Stimulated activated CD4-positive, alpha-beta T cell treated with anti-CD3 and anti-CD28 coated beads, Interleukin-4, amount 100 ng/mL, for 24 hours (primary cell): ENCODE measurements at places on chromosomes 3 and 15.

DNA sequence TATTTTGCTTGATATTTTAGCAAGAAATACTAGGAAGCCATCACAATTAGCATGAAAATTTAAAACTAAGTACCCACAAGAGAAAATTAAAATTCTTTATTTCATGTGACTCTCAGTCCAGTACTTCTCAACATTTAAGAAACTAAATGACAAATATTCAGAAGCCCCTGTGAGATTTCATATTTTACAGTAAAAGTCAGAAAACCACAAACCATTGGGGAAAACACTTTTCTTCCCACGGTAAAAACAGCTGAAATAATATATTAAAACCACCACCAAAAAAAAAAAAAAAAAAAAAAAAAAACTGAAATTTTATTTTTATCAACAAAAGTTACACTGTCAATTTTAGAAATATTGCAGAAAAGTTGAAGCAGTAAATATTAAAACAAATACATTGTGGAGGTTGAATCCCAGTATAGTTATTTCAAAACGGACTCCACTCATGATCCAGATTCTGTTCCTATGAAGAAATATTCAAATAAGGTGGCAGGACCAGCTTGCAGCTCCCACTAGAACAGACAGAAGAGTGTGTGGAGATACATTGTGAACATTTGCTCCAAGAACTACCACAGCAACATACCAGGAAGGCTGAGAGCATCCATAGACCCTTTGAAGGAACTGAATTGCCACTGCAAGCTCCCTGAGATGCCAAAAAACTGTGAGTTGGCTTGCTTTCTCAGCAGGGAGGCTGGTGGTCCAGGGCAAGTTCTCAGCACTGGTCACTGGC, 308.2 kb downstream of the CTNNB1 start:
- DNase-seq = no peak

DNA sequence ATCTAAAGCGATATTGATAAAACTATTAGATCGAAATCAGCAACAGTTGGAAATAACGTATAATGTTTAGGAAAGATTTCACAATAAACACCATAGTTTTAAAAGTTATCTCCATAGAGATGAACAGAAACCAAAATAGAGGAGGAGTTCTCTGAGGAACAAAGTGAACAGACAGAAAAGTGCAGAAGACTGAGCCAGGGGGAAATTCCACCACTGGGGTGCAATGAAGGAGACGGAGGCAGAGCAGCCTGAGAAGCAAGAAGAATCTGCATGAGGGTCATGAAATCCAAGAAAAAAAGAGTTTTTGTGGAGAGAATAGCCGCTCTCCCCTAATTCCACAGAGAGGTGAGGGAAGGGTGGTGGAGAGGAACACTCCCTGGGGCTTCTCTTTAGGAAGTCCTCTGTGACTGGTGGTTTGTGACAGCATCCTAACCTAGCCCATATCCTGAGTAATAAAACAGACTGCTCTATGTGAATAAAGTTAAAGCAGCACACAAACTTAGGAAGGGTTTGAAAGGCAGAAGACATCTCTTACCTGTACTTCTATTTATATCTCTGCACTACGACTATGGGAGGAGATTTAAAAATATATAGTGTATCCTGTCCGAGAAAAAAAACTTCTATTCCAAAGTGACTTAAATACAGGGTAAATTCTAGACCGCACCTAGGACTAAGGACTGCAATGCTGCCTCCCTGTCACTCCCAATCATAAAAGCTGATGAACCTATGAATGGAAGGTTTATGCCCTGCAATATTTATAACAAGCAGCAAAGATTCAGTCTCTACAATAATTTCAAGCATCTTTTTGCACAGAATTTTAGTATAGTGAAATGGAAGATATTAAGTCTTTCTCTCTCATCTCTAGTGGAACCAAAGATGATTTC, 22.9 kb downstream of the ATP8B4 start:
- DNase-seq = no peak

- no peak for DNase-seq
These were observed 26.2 kb upstream of the IGF2BP2 start for GRCh38 chr3:185851046-185851445.

DNA sequence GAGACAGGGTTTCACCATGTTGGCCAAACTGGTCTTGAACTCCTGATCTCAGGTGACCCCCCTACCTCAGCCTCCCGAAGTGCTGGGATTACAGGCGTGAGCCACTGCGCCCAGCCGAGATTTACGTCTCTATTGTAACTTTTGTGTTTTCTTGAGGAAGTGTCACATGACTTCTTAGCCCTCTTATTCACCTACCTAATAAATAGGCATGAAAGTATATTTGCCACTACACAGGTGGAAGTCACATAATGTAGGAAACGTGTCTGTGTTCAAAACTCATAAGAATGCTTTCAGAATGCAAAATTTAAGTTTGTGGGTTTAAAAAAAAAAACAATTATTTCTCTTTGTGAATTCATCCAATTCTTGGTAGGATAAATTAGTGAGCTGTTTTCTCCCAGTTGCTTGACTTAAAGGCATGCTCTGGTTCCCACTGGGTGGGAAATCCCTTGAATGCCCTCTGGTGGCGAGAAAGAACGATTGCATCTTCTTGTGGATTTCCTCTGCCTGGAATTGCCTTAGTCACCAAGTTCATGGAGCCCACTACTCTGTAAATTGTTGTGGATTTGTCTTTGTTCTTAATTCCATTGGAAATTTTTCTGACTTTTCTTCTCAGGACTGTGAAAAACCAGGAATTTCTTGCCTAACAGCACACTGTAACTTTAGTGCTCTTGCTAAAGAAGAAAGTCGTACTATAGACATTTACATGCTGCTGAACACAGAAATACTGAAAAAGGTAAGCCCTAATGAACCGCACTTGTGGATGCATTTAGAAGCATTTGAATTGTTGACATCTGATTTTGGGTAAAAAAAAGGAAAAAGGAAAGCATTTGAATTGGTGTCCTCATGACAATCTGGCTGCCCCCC, 82.2 kb upstream of the CTDSPL start:
- peak; percentile 7 for DNase-seq

DNA sequence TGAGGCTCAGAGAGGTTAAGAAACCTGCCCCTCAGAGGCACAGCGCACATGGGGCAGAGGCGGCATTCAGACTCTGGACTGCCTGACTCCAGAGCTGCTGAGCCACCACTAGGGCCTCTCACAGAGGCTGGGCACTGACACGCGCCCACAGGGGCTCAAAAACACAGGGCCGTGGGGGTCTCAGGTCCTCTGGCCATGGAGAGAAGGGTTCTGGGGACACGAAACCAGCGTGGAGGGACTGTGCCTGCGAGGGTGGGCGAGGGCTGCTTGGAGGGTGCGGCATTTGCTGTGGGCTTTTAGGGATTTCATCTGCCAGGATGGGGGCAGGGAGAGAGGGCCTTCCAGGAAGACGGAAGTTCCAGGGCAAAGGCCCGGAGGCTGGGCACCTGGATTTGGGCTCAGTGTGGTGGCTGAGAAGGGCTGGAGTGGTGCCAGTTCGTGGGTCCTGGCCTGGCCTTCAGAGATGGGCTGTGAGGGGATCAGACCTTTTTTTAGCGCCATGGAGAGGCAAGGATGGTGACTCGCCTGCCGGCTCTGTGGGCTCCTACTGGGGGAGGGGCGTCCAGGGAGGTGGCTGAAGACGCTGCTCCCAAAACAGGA, 69.6 kb downstream of the EFCAB12 start:
- DNase-seq = no peak
